Body of pancreas (tissue), 4 donors: ENCODE measurements at places on chromosomes 13 and 19. TPM values are rescaled to one million over a fixed set of nuclear protein-coding genes. Genes with fewer than 3 reads are reported as not detected.

DNA sequence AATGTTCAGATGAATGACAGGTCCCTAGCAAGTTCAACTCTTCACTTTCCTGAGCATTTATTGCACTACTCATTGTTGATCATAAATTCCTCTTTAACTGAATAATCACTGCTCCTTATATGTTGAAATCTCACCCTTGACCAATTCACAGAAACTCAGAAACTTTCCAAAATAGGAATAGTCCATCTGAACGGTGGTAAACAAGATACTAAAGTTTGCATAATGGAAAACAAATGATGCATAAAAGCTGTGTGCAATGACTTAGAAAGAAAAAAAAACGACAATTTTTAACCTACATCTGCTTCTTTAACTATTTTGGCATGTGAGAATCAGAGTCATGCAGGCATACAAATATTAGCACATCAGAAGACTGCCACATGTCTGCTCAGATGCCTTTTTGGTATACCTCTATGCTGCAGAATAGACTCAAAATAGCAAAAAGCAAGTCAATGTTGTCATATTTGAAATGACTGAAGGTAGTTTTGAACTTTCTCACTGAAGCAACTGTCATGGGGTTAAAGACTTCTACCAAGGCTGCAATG, 34.8 kb downstream of the SLC10A2 start:
- no peaks in the 10 kb centered on the region for H3K27me3 ChIP-seq
- H3K27ac ChIP-seq: no peak overlapping the region
- no peaks in the 10 kb centered on the region for H3K4me1 ChIP-seq
- DNase-seq: no peak
- H3K36me3 ChIP-seq: no peaks in the 10 kb centered on the region

The NALCN gene
- total RNA-seq: 1.6 TPM

- no peak overlapping the region for H3K4me3 ChIP-seq
- no peaks in the 10 kb centered on the region for H3K27me3 ChIP-seq
- no peak overlapping the region for H3K27ac ChIP-seq
- no peak for DNase-seq
- no peaks in the 10 kb centered on the region for H3K4me1 ChIP-seq
Observed at GRCh38 chr13:99421758-99422585, 79.3 kb upstream of the TM9SF2 start.

GRCh38 chr13:46051968-46052318, 603 bp downstream of the ZC3H13 start:
- no peaks in the 10 kb centered on the region for H3K36me3 ChIP-seq
- peaks cover 27% of the 10 kb centered on the region for H3K4me1 ChIP-seq
- peak overlapping the region; percentile 12 for H3K27ac ChIP-seq
- H3K4me3 ChIP-seq: peak overlapping the region; percentile 69

DNA sequence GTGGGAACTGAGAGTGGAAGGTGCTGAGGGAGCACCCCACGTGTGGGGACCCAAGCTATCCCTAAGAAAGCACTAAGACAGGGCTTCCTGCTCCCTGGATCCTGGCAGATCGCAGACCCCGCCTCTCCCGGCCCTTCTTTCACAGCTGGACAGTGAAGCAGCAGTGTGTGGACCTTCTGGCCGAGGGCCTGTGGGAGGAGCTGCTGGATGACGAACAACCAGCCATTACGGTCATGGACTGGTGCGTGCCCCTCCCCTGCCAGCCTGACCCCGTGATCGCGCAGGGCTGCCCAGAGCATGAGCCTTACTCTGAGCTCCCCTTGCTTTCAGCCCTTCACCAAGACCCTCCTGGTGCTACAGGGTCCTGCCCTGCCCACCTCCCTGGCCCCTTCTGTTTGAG, 2.3 kb downstream of the NCCRP1 start:
- peak; percentile 96 for DNase-seq
- peaks cover 68% of the 10 kb centered on the region for H3K4me1 ChIP-seq
- peak overlapping the region; percentile 77 for H3K27ac ChIP-seq
- no peaks in the 10 kb centered on the region for H3K27me3 ChIP-seq

DNA sequence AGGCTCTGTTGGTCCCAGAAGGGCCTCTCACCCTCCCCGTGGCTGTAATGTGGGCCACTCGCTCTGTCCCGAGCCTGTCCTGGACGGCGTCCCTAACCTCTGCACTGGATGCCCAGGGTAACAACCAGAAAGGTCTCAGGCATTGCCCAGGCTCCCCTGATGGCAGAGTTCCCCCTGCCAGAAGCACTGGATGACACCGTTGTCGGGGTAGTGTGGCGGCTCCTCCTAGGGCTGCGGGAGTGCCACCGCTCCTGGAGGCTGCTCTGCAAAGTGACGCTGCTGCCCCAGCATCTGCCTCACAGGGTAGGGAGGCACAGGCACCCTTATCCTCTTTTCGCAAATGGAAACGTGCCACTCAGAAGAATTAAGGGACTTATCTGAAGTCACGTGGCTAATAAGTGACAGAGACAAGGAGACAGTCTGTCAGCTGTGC, 32.0 kb downstream of the MPHOSPH8 start:
- H3K4me1 ChIP-seq: no peaks in the 10 kb centered on the region
- H3K4me3 ChIP-seq: no peak overlapping the region
- H3K27ac ChIP-seq: no peak overlapping the region
- peaks cover 56% of the 10 kb centered on the region for H3K36me3 ChIP-seq

The ANKLE1 gene
- 0.33 TPM for total RNA-seq

DNA sequence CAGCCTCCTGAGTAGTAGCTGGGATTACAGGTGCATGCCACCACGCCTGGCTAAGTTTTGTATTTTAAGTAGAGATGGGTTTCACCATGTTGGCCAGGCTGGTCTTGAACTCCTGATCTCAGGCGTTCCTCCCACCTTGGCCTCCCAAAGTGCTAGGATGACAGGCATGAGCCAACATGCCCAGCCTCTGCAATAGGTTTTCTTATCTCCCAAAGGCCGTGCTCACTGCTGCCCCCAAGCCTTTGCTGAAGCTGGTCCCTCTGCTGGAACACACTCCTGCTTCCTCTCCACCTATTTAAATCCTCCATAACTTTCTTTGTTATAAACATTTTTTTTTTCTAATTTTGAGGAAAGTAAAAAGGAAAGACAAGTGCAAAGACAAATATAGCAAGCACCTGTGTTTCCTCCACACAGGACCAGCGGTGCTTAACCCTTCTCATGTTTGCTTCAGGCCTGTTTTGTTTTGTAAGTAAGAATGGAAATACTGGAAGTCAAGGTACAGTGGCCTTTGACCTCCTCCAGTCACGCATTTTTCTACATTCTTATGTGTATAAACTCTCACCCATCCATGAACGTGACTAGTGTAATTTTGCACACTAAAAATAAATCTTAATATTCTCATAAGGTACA, 14.5 kb upstream of the TNFAIP8L1 start:
- H3K36me3 ChIP-seq: no peaks in the 10 kb centered on the region
- no peak overlapping the region for H3K27ac ChIP-seq
- H3K4me1 ChIP-seq: no peaks in the 10 kb centered on the region
- no peak for DNase-seq

DNA sequence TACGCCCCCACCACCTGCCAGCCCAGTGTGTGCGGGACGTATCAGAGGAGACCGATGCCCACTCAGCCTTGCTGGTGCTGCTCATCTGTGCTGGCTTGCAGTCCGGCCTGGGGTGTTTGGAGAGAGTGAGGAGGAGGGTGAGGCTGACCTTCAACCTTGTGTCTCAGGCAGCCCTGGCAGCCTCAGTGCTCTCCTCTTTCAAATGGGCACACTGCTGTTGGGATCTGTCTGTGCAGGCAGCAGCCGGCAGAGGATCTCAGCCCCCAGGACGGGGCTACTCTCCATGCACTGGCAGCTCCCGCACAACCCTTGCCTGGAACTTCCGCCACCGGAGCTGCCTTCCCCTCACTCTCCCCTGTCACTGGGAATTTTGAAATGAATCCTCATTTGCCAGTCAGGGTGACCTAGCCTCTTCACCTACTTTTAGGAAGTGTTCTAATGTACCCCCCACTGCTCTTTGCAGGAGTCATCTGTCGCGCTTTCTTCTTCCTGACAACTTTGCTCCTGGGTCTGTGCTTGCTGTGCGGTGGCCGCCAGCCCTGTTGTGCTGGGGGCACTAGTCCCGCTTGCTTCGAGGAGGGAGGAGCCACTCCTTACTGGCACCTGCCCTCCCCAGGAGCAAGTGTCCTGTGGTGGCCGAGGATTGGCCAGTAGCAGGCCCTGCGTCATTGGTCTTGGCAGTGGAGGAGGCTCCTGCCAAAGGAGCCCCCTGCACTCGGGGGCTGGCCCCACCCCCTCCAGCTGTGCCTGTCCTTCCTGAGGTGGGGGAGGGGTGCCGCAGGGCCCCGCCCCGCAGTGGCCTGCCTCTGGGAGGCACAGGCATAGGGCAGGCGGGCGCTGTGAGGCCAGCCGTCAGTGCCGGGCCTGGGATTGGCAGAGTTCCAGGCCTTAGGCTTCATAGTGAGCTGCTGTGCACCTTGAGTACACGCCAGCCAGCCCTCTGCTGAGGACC, 53.4 kb downstream of the TSSK6 start:
- no peaks in the 10 kb centered on the region for H3K36me3 ChIP-seq
- peaks cover 82% of the 10 kb centered on the region for H3K4me1 ChIP-seq
- H3K27me3 ChIP-seq: no peaks in the 10 kb centered on the region
- peak overlapping the region; percentile 85 for H3K27ac ChIP-seq

- DNase-seq: no peak
- H3K27me3 ChIP-seq: no peaks in the 10 kb centered on the region
- H3K36me3 ChIP-seq: no peaks in the 10 kb centered on the region
- no peak overlapping the region for H3K4me3 ChIP-seq
- H3K4me1 ChIP-seq: no peaks in the 10 kb centered on the region
Observed at GRCh38 chr13:37701972-37702371, 103.4 kb upstream of the POSTN start.
